HTR-8/SVneo (cell line): ENCODE measurements at places on chromosomes 5 and 9.

DNA sequence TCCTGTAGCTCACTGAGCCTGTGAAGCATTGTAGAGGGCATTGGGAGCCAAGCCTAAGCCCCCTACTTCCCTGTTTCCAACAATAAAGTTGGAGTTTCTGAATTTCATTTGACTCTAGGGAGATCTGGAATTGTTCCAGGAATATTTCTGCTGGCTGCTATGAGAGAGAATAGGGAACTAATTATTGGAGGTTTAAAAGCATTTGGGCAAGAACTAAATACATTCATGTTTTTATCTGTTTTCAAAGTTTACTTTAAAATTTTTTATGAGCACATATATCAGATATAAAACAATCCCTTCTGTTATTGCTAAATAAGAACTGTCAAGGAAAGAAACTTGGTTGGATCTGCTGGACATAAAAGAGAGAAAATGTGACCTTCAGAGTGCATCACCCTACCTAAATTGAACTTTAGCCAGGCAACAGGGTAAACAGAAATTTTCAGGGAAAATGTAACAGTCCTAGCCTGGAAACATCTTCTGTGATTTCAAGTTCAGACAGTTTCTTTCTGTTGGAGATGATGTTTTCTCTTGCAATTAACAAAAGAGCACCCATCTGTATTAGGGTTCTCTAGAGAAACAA is 19.3 kb upstream of the LECT2 start:
- DNase-seq, result no peak

- no peak for DNase-seq
Measured at GRCh38 chr9:122354536-122355199, 16.2 kb upstream of the PTGS1 start.

- DNase-seq, result no peak
Measured at GRCh38 chr9:121562301-121562700, 62.7 kb upstream of the GGTA1 start.

- no peak for DNase-seq
Measured at GRCh38 chr9:11779971-11780370, 913.2 kb upstream of the TYRP1 start.

DNA sequence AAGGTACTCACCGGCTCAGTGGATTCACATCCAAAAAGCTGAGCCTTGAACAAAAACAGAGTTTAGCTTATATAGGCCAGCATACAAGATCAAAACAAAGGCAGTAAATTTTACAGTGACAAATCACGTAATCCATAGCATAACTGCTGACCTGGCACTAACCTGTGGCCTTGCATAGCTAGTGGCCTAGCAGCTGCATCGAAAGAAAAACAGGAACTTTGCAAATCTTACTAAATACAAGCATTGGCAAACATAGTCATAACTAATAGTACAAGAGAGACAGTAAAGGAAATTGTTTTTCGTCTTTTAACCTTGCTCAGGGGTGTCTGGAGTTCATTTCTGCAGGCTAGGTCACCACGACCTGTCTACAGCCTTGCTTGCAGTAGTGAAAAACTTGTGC is 4.8 kb downstream of the HSDL2 start:
- DNase-seq, result no peak
